Cardiac muscle cell (in vitro differentiated cells and primary cell): ENCODE measurements at places on chromosomes 7 and 10. TPM values are rescaled to one million over a fixed set of nuclear protein-coding genes. Genes with fewer than 3 reads are reported as not detected.

DNA sequence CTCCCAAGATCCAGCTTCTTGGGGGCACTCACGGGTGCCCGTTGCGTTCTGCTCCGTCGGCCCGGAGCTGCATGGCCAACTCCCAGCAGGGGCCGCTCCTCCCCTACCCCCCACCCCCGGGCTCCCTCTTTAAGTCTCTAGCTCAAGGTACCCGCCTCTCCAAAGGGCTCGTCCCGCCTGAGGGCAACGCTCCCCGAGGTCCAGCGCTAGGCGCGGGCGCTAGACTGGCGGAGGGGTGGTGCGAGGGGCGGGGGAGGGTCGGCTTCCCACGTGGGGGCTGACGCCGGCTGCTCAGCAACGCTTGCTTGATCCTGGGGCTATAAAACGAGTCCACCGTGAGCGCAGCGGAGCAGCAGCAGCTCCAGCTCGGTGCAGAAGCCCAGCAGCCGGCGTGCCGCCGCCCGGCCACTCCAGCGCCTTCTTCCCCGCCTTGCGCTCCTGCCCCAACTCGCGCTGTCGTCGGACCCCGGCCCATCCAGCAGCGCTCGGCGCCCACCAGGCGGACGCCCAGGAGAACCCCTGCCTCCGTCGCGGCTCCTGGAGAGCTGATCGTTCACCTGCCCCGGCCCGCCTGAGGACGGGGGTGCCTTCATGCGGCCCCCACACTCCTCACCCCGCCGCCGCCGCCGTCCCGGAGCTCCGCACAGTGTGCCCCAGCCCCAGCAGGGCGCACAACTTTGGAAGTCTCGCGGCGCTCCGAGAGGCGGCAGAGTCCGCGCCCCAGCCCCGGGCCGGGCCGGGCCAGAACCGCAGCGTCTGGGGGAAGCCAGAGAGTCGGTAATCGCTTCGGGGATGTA is at the start of gene ADRA2A:
TSS of gene ADRA2A (plus strand) at position 348 of the 797 bp plus-strand sequence. CDS start 968 bp downstream, outside the sequence.
- DNase-seq, result peak; percentile 75

IFIT1B gene
- polyA plus RNA-seq, result 0.31 and 0.99 TPM in 2 replicates

FLNC gene
- polyA plus RNA-seq, result 194 and 196 TPM in 2 replicates

TMEM72 gene
- 1.2 and 2.3 TPM in 2 replicates for polyA plus RNA-seq

- peak; percentile 94 for DNase-seq
Measured at GRCh38 chr10:77970869-77971803, 44.6 kb upstream of the DLG5 start.

NME8 gene
- polyA plus RNA-seq, result 1.5 TPM in 1 of 2 replicates, not detected in the other

ZNF239 gene
- 2.8 and 5.0 TPM in 2 replicates for polyA plus RNA-seq

DNA sequence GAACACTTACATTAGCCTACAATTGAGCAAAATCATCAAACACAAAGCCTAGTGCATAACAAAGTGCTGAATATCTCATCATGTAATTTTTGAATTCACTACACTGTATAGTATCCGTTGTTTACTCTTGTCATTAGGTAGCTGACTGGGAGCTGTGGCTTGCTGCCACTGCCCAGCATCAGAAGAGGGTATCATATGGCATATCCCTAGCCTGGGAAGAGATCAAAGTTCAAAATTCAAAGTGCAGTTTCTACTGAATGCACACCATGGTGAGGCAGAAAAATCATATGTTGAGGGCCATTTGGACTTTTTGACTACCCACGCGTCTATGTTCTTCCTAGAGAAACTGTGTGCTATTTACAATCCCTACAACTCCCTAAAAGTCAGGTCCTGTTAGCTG is 7.5 kb upstream of the ZC3HAV1 start:
- no peak for DNase-seq

GRCh38 chr10:3363311-3364045 is 190.9 kb upstream of the PITRM1 start:
- peak; percentile 28 for DNase-seq

DNA sequence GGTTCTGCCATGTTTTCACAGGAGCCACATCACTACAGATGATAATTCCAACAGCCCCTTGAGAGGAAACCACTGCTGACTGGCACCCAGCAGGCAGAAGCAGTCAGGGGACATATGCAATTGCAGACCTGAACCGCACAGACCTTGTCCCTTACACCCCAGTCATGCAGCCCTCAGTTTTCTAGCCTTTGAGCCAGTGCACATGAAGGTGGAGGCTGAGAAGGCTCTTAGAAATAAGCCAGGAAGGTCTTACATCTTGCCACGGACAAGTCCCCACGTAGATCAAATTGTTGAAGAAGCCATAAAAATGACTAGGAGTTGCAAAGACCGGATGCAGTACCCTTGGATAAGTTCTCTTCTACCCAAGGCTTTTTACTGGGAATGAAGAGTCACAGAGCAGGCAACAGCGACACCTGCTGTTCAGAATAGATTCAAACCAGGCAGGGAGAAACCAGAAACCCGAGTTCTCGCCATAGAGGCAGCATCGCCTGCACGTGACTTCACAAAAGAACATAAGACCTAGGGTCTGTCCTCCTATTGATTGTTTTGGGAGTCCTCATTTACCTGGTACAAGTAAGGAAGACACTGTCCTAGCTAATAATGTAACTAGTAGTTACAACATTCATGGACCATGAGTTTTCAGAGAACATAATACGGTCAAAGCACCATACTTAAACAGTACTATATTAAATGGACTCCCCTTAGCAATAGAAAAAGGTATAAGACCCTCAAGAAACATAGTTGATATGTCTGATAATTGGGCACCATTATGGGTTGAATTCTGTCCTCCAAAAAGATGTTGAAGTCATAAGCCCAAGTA is 11.1 kb downstream of the STEAP1B start:
- DNase-seq, result peak; percentile 78

DNA sequence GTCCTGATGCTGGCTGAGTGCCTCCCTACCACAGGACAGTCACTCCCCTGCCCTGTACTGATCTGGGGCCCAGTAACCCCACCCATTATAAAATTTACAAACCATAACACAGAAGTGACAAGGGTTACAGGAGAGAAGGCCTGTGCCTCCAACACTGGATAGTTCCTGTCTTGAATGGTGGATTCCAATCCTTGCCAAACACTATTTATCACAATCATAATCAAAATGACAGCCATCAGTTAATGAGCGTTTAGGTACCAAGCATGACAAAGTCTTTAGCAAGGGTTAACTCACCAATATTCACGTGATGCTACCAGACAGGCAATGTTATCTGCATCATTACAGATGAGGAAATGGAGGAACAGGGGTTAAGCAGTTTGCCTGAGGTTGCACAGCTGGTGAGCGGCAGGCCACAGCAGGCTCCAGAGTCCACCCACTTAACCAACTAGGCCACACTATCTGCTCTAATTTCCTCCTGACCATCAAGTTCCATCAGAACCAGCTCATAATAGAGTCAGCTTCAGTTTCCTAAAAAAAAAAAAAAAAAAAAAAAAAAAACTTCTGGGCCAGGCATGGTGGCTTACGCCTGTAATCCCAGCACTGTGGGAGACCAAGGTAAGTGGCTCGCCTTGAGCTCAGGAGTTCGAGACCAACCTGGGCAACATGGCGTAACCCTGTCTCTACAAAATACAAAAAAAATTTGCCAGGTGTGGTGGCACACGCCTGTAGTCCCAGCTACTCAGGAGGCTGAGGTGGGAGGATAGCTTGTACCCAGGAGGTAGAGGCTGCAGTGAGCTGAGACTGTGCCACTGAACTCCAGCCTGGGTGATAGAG is 14.2 kb downstream of the PDLIM1 start:
- no peak for DNase-seq

DNA sequence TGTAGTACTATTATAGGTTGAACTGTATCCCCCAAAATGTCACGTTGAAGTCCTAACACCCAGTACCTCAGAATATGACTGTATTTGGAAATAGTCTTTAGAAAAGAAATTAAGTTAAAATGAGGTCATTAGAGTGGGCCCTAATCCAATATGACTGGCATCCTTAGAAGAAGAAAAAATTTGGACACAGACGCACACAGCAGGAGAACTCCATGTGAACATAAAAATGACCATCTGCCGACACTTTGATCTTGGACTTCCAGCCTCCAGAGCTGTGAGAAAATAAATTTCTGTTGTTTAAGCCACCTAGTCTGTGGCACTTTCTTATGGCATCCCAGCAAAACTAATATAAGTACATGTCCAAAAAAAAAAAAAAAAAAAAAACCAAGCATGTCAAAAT is 225.8 kb downstream of the PARD3 start:
- no peak for DNase-seq

UNC5B gene
- 73.3 and 98.3 TPM in 2 replicates for polyA plus RNA-seq

OR2A5 gene
- not detected in 2 replicates for polyA plus RNA-seq

AGR2 gene
- 0.38 TPM in 1 of 2 replicates, not detected in the other for polyA plus RNA-seq

DNA sequence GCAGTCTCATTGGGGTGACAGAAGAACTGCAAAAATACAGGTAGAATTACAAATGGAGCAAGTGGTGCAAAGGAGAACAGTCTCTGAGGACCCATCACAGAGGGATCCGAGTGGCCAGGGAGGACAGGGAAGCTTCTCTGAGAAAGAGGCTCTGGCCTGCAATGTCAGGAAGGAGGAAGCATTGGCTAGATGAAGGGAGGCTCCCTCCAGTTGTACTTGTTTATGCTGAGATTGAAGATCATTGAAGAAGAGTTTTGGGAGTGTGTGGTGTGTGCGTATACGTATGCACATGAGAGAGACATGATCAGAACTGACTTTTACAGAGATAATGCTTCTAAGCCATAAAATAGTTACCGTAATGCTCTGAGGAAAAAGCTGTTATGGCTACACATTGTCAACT is 274.7 kb upstream of the FZD8 start:
- peak; percentile 58 for DNase-seq

DNA sequence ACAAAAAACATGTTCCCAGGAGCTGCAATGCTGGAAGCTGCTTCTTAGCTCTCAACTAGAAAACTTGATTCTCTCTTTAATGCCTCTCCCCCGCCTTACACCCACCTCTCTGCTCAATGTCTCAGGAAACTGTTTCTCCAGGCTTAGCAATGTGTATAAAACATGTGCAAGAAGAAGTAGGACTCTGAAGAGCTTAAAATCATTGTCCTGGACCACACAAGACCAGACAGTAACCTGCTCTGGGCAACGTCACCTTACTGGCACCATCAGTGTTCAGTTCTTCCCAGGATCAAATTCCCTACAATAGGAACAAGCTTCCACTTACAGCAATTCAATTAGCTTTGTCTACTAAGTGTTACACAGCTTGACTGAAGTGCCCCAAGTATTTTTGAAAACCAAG is 104.9 kb downstream of the RAPGEF5 start:
- no peak for DNase-seq
